ENCODE measurements at places on chromosomes 7 and 10.

- no peak overlapping the region for H3K27ac ChIP-seq
- H3K27me3 ChIP-seq, result 0 out of 2 replicates have a peak, but pooled peaks cover 5% of the 10 kb centered on the region
- no peak overlapping the region for H3K4me3 ChIP-seq
- no peaks in the 10 kb centered on the region for H3K4me1 ChIP-seq
- no peak for DNase-seq
These were observed 6.6 kb upstream of the ABCB4 start for GRCh38 chr7:87482115-87482514.

- no peak overlapping the region for H3K27ac ChIP-seq
- H3K4me3 ChIP-seq, result no peak overlapping the region
- no peaks in the 10 kb centered on the region for H3K4me1 ChIP-seq
These were observed 167.7 kb downstream of the SFMBT2 start for GRCh38 chr10:7243139-7243538.

DNA sequence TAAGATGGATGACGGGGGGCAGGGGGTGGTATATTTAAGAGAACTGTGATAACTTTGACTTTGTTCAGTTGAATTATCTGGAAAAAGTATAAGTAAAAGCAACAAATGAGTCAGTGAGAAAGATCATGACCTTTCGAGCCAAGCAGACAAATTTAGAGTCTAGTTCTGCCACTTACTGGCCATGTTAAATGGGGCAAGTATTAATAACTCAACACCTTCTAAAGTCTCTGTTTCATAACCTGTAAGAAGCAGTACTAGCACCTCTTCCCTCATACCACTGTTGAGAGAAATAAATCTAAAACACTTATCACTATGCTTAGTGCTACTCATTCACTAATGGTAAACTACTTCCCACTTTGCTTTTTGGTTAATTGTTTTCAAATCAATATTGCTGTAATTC is 604.4 kb upstream of the LRRN3 start:
- H3K4me1 ChIP-seq, result no peaks in the 10 kb centered on the region

DNA sequence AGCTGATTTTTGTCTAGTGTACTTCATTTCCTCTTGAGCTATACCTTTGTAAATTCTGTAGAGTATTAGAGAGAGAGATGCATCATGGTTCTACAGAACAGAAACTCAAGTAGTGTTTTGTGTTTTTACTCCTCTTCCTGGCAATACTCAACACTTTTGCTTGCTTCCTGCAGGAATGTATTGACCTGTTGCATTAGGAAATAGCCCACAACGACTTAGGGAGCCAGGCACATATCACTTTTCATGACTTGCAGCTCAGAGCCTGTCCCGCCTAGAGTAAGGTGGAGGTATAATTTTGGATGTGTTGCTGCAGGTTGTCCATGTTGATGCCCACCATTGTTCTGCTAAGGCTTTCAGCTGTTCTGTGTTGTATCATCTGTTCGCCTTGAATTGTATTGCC is 216.3 kb downstream of the SDK1 start:
- no peaks in the 10 kb centered on the region for H3K27me3 ChIP-seq
- H3K36me3 ChIP-seq, result no peaks in the 10 kb centered on the region
- no peak overlapping the region for H3K4me3 ChIP-seq
- H3K27ac ChIP-seq, result no peak overlapping the region

DNA sequence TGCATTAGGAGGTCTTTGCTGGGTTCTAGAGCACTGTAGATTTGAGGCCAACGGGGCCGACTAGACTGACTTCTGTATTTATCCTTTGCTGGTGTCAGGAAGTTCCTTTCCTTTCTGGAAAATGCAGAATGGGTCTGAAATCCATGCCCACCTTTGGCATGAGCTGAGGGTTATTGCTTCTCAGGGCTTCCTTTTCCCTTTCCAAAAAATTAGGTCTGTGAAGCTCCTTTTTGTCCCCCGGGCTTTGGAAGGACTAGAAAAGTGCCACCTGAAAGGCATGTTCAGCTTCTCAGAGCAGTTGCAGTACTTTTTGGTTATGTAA is 675 bp downstream of the IL6 start:
- peak; percentile 25 for DNase-seq
- peaks cover 22% of the 10 kb centered on the region for H3K36me3 ChIP-seq

GRCh38 chr7:33258491-33258951 is 129.2 kb downstream of the BBS9 start:
- H3K27ac ChIP-seq, result peak overlapping the region; percentile 19
- no peaks in the 10 kb centered on the region for H3K36me3 ChIP-seq
- H3K4me1 ChIP-seq, result peaks cover 42% of the 10 kb centered on the region
- peak; percentile 74 for DNase-seq
- no peak overlapping the region for H3K4me3 ChIP-seq

- H3K36me3 ChIP-seq, result no peaks in the 10 kb centered on the region
- H3K27ac ChIP-seq, result no peak overlapping the region
- H3K4me1 ChIP-seq, result no peaks in the 10 kb centered on the region
- H3K27me3 ChIP-seq, result 0 out of 2 replicates have a peak, but pooled peaks cover 4% of the 10 kb centered on the region
- H3K4me3 ChIP-seq, result no peak overlapping the region
- no peak for DNase-seq
These were observed 426.4 kb upstream of the ZMIZ1 start for GRCh38 chr10:78642269-78642816.

GRCh38 chr10:48520184-48520506 is 84.7 kb downstream of the ARHGAP22 start:
- no peaks in the 10 kb centered on the region for H3K27me3 ChIP-seq
- no peak overlapping the region for H3K4me3 ChIP-seq
- no peak for DNase-seq

GRCh38 chr7:3795781-3796180 is 494.7 kb downstream of the SDK1 start:
- DNase-seq, result no peak
- no peaks in the 10 kb centered on the region for H3K27me3 ChIP-seq
- H3K36me3 ChIP-seq, result no peaks in the 10 kb centered on the region
- H3K27ac ChIP-seq, result no peak overlapping the region

DNA sequence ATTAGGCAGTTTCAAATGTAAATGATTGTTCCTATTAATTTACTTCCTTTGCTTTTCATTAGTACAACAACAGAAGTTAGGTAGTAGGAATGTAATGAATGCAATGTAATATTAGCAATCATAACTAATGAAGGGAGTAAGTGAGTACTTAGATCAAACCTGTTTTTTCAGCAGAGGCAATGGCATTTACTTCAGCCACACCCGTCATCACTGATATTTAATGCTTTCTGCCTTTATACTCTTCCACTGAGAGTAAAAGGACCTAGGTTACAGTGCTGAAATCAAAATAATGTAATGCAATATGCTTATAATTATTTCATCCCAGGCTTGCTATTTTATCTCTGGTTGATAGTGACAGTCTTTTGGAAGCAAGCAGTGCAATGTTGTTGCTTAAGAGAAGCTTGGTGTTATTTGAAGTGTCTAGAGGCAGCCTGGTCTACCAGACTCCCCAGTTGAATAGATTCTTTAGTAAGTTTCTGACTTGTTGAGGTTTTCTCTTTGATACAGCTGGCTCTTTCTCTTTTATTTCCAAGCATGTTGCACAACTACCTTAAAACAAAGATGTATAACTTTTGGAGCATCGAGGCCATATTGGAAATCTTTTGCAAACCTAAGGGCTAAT is 149.4 kb downstream of the RNLS start:
- DNase-seq, result no peak
- H3K27ac ChIP-seq, result no peak overlapping the region
- peaks cover 6% of the 10 kb centered on the region for H3K4me1 ChIP-seq
- no peak overlapping the region for H3K4me3 ChIP-seq
- no peaks in the 10 kb centered on the region for H3K36me3 ChIP-seq
- no peaks in the 10 kb centered on the region for H3K27me3 ChIP-seq

DNA sequence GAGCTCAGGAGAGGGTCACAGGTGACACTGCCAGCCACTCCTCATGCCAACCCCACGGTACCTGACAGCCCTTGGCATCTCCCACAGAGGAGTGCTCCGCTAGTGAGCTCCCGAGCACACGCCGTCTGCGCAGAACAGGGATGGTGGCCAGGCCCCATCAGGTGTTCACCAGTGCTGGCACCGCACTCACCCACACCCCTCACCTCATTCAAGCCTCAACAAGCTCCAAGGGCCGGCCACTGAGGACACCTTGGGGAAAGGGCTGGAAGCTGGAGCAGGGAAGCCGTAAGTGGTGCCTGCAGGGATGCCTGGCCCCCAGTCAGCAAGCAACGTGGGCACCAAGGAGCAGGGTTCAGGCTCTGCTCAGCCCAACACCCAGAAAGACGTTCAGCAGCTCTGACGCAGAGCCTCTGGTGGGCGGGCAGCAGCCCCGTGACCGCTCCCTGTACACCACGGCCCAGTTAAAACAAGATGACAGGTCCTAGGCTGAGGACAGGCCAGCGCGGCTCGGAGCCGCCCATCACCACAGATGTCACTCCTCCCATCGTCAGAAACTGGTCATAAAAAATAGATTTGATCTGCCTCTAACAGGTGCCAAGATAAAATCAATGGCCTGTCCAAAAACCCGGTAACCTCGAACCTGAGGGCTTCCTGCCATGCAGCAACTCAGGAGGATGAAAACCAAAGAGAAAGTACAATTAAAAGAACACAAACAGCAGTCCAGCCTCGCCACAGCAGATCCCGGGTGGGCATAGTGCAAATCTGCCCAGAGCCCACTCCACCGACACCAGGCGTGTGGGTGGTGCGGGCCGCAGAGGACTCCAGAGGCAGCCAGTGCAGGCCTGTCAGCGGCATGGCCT is 275.9 kb downstream of the MAD1L1 start:
- H3K4me3 ChIP-seq, result no peak overlapping the region
- no peaks in the 10 kb centered on the region for H3K36me3 ChIP-seq
- DNase-seq, result no peak
- no peaks in the 10 kb centered on the region for H3K27me3 ChIP-seq
- H3K4me1 ChIP-seq, result peaks cover 5% of the 10 kb centered on the region

DNA sequence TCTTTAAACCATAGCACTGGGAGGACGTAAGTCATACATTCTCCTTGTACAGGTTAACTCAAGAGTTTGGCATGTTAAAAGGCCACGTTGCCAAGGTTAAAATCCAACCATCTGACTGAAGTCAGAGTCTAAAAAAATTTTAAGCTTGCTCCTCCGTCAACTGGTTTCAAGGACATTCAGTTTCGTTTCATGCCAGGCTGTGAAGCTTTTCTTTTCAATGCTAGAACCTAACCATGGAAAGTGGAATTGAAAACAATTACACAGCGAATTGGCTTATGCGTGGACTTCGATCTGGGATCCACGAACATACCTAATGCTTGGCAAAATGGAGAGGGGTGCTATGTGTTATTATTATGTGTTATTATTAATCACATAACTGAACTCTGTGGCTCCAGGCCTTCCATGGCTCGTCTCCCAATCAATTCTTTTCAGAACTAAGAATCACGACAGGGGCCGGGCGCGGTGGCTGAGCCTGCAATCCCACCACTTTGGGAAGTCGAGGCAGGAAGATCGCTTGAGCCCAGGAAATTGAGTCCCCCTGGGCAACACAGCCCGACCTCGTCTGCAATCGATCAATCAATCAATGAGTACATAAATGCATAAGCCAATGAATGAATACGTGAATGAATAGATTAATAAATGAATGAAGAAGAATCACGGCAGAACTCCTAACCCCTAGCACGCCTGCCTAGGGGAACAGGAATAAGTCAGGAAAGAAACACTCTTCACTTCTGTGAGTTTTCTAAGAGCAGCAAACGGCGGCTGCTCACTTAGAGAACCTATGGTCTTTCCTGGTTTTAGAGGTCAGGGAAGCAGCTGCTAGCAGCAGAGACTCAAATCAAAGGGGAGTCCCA is 733 bp upstream of the ARL5B start:
- peak overlapping the region; percentile 82 for H3K4me3 ChIP-seq
- H3K27ac ChIP-seq, result peak overlapping the region; percentile 98
- H3K4me1 ChIP-seq, result peaks cover 8% of the 10 kb centered on the region
- no peaks in the 10 kb centered on the region for H3K27me3 ChIP-seq
- no peaks in the 10 kb centered on the region for H3K36me3 ChIP-seq

DNA sequence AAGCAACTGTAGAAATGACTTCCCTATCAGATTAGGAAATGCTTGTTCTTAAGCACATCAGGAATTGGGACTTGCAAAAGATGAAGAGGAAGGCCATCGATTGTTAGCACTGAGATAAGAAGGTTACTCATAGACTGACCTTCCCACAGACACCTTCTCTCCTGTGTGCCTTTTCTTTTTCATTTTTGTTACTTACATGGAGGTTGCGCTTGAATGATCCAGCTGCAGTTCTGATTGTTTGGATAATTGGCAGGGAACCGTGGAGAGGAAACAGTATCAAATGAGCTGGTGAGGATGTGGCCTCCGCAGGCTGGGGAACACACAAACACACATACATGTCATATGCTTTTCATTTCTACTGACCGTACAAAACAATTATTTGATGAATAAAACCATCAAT is 134.9 kb upstream of the RSU1 start:
- H3K4me3 ChIP-seq, result no peak overlapping the region
- no peaks in the 10 kb centered on the region for H3K27me3 ChIP-seq
- H3K27ac ChIP-seq, result no peak overlapping the region
- peaks cover 25% of the 10 kb centered on the region for H3K4me1 ChIP-seq
- no peak for DNase-seq
- no peaks in the 10 kb centered on the region for H3K36me3 ChIP-seq

GRCh38 chr10:131049016-131049415 is 262.5 kb downstream of the TCERG1L start:
- no peaks in the 10 kb centered on the region for H3K36me3 ChIP-seq
- no peaks in the 10 kb centered on the region for H3K27me3 ChIP-seq
- no peaks in the 10 kb centered on the region for H3K4me1 ChIP-seq
- no peak overlapping the region for H3K4me3 ChIP-seq

DNA sequence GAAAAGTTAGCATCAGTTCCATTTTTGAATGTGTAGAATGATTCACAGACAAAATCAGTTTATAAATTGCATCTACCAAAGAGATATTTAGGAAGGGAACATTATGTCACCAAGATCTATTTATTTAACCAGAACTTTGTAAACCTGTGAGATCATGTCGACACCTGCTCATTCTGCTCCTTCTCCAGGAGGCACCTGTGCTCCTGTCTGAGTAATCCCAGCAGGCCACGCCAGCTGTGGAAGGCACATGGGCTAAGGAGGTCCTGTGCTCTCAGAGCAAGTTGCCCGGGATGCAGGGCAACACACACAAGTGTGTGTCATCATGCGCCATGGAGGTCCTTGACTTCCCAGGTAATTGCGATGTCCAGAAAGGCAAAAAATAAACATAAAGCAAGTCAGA is 45.5 kb upstream of the ADARB2 start:
- no peak overlapping the region for H3K4me3 ChIP-seq
- no peaks in the 10 kb centered on the region for H3K27me3 ChIP-seq
- no peak overlapping the region for H3K27ac ChIP-seq
- no peak for DNase-seq
- H3K36me3 ChIP-seq, result no peaks in the 10 kb centered on the region

GRCh38 chr10:60742512-60742911 is 35.8 kb upstream of the CDK1 start:
- H3K27ac ChIP-seq, result no peak overlapping the region
- no peaks in the 10 kb centered on the region for H3K4me1 ChIP-seq
- no peak overlapping the region for H3K4me3 ChIP-seq
- peaks cover 62% of the 10 kb centered on the region for H3K27me3 ChIP-seq

GRCh38 chr10:31116226-31116625 is 84.6 kb upstream of the ZNF438 start:
- H3K4me3 ChIP-seq, result no peak overlapping the region
- no peaks in the 10 kb centered on the region for H3K27me3 ChIP-seq
- peaks cover 27% of the 10 kb centered on the region for H3K4me1 ChIP-seq
- H3K27ac ChIP-seq, result no peak overlapping the region
- H3K36me3 ChIP-seq, result no peaks in the 10 kb centered on the region
